B cell (primary cell): ENCODE measurements at places on chromosomes 2 and 18.

GRCh38 chr18:45913276-45913675 lies 53.9 kb downstream of the EPG5 start:
- DNase-seq: no peak

DNA sequence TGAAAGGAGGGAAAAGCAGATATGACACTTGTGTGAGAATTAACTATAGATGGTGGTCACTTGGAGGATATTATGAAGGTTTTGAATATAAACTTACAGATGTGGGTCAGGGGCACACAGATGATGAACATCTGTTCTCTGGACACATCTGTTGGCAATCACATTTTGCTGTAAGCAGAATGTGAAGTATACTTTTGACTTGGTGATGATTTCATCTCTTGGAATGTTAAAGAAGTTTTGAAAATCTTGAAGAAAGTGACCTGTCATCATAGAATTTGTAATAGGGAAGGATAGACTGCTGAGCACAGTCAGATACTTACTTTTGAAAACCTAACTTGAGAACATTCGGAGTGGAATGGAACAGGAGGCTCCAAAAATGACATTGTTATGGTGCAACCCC lies 40.2 kb downstream of the PIKFYVE start:
- no peak for DNase-seq

DNA sequence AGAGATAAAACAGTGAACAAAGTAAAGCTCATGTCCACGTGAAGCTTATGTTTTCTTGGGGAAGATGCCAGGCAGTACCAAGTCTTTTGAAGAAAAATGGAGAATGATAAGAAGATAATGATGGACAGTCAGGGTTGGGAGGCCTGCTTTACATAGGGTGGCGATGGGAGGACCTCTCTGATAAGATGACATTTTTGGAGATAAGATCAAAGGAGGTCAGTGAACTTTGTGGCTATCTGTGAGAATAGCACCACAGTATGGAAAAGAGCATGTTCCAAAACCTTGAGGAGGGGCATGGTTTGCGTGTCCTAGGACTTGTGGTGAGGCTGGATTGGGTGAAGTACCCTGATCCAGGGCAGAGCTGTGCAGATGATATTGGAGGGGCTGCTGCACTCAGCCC lies 461.7 kb upstream of the NRP2 start:
- no peak for DNase-seq

GRCh38 chr18:57301573-57302559 lies 50.5 kb upstream of the ST8SIA3 start:
- no peak for DNase-seq

DNA sequence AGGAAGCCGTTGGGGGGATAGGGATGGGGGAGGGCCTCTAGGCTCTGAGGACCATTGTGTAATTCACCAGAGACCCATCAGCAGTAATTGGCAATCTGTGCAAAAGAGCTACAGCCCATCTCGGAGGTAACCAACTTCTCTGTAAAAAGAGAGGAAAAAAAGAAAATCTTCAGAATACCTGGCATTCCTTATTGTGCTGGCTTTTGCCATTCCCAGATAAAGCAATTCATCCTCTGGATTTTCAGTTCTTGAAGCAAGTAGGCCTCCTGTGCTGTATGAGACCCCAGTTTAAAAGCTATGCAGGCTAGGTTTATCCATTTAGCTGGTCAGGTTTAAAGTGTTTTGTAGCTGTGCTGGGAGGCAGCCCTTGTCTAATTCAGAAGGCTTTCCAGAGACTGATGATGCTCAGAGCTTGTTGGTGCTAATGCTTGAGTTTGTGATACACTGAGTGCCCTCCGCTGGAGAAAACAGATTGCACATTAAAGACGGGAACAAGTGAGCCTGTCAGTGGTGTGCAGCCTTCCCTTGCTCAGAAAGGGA lies at the start of gene LRRTM4:
LRRTM4 (minus strand) TSS at position 446 of the 540 bp plus-strand sequence.
- no peak for DNase-seq
